ENCODE measurements at places on chromosomes 16 and 17. TPM values are rescaled to one million over a fixed set of nuclear protein-coding genes. Genes with fewer than 3 reads are reported as not detected.

AHSP gene
- not detected for total RNA-seq

DNA sequence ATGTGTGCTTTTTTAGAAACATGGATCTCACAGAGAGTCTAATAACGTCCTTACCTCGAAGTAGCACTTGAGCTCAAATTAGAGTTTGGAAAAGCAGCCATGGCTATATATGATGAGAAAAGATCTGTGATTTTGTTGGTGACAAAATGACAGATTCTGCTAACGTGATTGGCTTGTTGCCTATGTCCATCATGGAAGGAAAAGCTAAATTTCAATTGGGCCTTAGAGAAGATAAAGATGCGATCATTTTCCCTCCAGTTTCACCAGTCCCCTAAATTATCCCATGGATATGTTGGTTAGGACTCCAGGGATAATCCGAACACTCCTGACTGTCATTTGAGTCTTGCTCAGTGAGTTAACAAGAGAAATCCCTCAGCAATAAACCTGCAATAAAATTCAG is 175.8 kb downstream of the C16orf95 start:
- no peak for DNase-seq

DNA sequence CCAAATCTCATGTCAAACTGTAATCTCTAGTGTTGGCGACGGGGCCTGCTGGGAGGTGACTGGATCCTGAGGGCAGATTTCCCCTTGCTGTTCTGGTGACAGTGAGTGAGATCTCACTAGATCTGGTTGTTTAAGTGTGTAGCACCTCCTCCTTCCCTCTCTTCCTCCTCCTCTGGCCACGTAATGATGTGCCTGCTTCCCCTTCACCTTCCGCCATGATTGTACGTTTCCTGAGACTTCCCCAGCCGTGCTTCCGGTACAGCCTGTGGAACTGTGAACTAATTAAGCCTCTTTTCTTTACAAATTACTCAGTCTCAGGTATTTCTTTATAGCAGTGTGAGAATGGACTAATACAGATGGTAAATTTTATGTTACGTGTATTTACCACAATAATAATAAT is 49.2 kb downstream of the METTL16 start:
- no peak for DNase-seq

WSCD1 gene
- not detected for total RNA-seq

DNA sequence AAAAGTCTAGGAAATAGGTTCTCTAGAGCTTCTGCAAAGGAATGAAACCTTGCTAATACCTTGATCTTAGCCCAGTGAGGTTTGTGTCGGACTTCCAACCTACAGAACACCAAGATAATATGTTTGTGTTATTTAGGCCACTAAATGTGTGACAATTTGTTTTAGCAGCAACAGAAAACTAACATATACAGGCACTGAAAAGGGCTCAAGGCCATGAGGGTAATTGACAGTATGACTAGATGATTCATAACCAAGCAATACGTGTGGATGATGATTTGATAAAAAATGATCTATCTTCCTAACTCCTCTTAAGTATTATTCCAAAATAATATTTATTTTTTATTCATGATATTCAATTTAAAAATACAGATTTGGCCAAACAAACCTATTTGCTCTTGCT is 27.7 kb upstream of the MED13 start:
- no peak for DNase-seq

GRCh38 chr17:34769049-34769448 is 189.7 kb downstream of the TMEM132E start:
- DNase-seq = no peak

Measured in HFFc6 (cell line).